CD8-positive, alpha-beta memory T cell (primary cell): ENCODE measurements at places on chromosomes 3 and 15.

DNA sequence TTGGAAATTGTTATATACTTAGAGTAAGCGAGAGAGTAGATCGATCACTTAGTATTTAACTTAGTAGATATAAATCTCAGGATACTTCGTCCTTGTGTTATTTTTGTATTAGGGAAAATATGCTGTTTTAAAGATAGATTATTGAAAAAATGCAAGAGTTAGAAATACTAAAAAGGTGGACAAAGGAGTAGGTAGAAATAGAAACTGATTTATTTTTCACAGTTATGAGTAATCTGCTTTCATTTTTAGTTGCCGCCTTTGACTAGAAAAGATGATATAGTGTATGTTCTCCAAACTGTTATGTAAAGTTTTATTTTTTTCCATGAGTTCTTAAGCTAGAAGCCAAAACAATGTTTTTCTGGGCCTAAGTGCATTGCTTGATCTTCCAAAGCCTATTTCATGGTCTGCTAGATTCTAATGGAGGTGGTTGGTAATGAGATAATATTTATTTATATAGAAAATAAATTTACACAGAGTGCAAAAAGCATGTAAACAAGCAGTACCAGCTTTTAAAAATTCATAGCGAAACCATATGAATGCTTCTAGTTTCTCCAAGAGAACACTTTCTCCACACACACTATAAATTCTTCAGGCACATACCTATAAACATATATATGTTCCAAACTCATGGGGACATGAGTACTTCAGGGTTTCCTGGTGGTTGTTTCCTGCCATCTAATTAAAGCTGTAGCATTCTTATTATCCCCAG lies 61.1 kb downstream of the DIPK2A start:
- no peak for DNase-seq

- DNase-seq, result no peak
Measured at GRCh38 chr15:77550301-77551251, 82.1 kb downstream of the LINGO1 start.

GRCh38 chr3:95341314-95341713 lies 1278.5 kb downstream of the NSUN3 start:
- no peak for DNase-seq

- no peak for DNase-seq
Measured at GRCh38 chr3:123158899-123159390, 42.8 kb upstream of the SEC22A start.

- no peak for DNase-seq
Measured at GRCh38 chr3:72421786-72422185, 426.5 kb downstream of the SHQ1 start.

DNA sequence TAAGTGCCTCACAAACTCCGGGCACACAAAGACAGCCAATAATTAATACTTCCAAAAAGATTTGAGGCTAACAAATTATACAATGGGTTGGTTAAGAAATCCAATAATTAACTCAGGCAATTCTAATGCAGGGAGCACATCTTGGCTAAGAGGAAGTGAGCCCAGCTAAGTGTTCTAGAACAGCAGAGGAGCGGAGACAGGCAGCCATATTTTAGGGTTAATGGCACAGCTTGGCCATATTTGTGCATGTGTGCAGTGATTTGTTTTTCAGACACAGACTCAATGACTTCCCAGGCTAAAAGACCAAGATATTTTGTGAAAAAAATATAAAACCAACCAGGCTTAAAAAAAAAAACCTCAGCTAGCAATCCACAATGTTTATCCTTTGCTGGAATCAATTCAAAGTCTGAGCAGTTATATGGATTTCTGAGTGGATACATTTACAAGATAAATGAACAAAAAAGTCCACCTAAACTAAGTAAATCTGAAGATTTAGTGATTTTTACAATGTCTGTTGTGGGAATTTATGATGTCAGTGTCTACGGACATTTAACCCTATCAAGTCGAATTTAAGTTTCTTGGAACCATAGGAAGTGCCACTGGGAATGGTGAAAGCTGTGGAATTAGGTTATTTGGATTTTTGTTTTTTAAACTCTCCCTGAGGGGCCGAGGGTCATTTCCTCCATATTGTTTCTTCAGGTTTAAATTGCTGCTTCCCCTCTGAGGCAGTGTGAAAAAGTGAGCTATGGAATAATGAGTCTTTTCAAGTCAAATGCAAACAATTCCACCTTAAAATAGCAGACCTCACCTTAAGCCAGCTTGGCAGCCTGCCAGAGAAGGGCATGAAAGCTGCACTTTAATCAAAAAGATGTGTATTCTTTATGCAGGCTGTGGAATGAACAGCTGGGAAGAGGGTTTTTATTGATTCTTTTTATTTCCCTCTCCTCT lies 413.7 kb upstream of the TBL1XR1 start:
- DNase-seq, result peak; percentile 27
